Activated naive CD4-positive, alpha-beta T cell treated with anti-CD3 and anti-CD28 coated beads, Interleukin-2, amount 50 U/mL, for 16 hours (primary cell): ENCODE measurements at places on chromosomes 3 and 15.

DNA sequence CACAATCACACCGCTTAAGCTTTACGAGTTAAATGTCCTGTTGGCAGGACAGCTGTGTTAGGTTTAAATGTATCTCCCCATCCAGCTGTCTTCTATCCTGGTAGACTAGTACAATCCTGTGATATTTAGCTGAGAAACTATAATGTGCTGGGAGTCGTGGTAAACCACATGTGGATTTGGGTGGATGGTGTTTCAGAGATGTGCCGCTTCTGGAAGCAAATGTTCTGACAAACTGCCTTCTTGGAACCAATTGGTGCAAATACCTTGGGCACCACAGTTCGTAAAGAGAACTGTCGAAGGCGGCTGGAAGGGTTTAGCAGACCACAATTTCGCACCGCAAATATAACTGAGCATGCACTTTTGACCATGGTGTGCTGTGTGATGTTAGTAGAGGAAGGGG, 15.0 kb downstream of the SCG5 start:
- no peak for DNase-seq

- DNase-seq, result no peak
Measured at GRCh38 chr3:98013411-98014267, 21.5 kb downstream of the GABRR3 start.

DNA sequence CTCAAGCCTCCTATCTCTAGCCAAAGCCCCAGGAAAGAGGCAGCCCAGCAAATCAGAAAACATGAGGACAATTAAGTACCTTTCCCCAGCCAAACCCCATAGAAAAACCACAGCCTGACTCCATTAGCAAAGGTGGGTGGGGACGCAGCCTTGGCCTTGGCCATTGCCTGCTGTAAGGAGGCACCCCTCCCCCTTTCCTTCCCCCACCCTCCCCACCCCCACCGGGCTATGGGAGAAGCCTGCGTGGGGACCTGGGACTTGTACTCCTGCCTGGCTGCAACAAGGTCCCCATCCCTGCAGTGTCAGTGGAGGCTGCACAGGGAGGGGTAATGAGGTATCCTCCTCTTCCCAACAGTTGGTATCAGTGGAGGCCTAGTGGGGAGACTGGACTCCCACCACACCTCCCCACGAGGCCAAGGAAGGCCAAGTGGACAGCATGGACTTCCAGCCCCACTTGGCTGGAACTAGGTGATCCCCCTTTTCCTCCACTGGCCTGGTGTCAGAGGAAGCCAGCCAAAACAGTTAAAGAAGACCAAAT, 20.5 kb downstream of the PRR23E start:
- DNase-seq, result no peak

GRCh38 chr3:146817704-146818103, 212.6 kb upstream of the PLSCR5 start:
- no peak for DNase-seq

DNA sequence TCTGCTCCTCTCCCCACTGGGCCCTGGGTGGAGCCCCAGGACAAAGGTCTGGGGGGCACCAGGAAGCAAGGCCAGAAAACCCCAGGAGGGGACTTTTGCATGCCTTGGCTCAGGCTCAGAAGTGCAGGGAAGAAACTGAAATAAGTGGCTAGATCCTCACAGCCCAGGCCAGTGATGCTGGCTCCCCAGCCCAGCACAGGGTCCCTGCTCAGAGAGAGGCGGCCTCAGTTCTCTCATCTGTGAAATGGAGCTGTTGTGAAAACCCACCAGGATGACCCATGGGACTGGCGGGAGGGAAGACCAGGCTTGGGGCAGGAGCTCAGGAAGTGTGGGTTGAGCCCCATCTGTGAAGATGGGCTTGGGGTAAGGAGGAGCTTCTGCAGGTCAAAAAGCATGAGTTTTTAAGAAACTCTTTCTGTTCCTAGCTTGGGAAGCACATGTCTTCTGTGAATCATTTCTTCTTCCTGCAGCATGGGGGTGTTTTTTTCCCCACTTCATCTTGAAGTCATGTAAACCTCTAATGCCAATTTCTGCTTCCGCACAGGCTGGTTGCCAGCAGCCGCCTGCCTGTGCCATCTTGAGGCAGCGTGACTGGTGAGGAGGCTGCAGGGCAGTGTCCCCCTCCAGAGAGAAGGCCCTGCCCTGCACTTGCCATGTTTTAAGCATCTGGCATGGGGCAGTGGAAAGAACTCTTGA, 118.6 kb downstream of the SMAD6 start:
- no peak for DNase-seq

DNA sequence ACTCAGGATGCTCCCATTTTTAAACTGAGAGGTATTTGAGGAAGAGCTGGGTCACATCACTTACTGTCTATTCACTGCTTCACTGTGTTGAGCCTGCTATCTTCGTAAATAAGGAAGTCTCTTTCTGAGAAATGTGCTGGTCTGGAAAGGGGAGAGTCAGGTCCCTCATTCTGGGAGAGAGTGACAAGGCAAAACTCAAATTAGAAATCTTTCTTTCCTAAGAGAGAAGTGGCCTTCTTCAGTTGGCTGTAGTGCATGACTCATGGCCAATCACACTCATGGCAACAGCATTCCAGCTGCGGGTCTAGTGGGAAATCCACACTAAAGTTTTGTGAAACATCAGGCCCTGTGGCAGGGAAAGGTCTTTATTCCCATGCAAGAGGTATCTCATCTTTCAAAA, 11.5 kb upstream of the TIMP4 start:
- no peak for DNase-seq

GRCh38 chr3:93867425-93867824, 106.3 kb downstream of the PROS1 start:
- DNase-seq, result no peak

DNA sequence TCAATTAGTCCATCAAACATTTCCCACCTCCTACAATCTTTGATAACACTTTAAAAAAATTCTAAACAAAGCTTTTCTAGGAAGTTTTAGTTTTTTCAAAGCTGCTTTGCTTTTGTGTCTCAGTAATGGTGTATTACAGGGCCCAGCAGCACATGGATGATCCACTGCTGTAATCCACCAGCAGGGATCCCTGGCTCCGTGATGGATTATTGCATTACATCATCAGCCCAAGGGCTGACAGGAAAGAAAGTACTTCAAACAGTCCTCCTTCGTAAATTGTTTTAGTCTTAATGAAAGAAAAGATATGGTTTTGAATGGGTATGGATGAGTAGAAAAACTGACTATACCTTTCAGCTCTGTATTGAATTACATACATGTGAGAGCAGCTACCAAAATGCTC, 688.9 kb upstream of the NAALADL2 start:
- no peak for DNase-seq

DNA sequence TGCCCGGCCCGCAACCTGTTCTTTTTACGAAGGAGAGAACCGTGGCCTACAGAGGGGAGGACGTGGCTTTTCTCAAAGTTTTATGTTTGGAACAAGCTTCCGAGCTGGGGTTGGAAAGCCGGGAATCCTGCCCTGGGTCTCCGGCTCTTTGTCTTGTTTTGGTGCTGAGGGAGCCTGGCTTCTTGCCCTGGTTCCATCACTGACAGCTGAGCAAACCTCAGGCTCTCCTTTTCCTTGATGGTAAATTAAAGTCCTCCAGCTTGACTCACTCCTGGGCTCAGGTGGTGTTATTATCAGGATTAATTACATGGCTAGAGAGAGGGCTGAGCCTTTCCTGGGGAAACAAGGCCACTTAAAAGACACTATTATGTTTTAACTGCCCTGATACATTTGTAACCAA, 289.5 kb upstream of the RGMA start:
- DNase-seq, result no peak
